ENCODE measurements at places on chromosomes 5 and 9.
A peak's percentile ranks its signal among the peaks of the same experiment; 100 is the strongest.

GRCh38 chr5:141077826-141078225 lies 16.6 kb upstream of the PCDHB2 start:
- no peak for DNase-seq

DNA sequence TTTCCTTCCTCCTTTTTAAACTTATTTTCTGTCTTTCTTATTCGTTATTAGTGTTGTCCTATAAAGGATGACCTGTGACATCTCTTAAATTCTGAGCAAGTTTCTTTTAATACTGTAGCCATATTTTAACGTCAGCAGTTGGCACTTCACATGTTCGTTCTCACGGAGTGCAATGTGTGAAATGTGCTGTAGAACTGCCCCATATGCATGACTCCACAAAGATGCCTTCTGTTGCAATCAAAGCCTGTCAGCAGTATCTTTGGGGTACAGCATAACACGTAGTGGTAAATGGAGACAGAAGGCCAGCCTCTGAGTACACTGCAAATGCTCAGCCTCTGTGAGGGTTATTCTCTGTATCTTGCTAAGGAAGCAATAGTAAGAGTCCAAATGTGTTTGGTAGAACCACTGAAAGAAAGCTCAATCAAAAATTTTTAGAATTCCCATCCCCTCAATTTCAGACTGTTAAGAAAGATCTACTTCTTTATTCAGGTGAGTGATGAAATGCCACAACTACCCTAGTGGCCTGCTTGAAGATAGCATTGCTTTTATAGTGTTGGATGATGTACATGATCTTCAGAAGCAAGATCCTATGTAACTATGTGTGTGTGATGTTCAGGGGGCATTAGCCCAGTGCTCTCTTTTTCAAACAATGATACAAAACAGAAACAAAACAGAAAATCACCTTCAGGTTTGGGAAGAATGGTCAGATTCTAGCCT lies 277.7 kb downstream of the TMEM167A start:
- no peak for DNase-seq

DNA sequence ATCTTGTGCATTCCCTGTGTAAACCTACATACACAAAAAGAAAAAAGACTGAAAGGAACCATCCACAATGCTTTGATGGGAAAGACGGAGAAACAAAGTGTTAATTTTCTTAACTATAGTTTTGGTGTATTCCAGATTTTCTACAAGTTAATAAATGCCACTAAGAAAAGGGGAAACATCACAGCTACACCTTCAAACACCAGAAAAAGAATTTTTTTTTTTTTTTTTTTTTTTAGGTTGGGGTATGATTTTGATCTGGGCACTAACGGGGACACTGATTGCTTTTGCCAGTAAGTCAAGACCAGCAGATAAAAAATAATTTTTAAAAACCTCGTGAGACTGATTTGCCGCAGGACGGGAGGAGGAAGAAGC lies 334 bp upstream of the THG1L start:
- DNase-seq = no peak

DNA sequence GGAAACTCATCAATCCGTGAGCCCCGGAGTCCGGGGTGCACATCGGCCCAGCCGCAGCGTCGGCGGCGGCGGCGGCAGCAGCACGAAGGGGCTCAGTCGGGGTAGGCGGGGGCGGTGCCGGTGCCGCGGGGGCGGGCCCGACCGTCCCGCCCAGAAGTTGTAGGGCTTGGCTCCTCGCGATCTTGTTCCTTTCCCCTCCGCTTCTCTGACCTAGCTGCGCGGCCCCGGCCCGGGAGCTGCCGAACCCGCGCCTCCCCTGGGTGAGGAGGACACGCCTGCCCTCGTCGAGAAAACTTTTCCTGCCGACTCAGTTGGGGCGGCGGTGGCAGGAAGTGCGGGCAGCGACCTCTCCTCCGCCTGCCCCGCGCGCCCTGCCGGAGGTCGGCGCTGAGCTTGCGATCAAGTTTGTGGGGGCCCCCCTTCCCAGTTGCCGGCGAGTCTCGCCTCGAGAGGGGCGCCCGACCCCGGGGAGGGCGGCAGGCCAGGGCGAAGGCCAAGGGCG lies at the start of gene MAN2A1:
Gene MAN2A1, plus strand, starts transcription at position 188 of the 502 bp plus-strand sequence. CDS start 491 bp downstream, outside the sequence.
- peak; percentile 72 for DNase-seq

- DNase-seq = no peak
Measured at GRCh38 chr5:167030500-167031120, 1260.8 kb upstream of the WWC1 start.

DNA sequence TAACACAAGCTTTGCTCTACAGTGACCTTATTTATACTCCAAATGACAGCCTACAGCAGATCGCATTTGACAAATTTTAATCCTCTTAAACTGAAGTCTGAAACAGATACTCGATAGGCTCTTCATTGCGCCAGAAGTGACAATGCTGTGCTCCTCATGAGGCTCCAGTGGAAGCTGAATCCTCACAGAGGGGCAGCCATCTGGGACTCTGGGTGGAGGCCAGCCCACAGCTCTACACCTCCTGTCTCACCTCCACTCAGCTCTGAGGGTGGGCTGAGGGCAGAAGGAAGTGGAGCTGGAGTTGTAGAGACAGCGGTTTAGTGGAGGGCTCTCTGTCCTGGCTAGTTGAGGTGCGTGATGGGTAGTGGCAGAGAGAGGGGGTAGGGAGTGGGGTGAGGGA lies 283.3 kb upstream of the ANKRD55 start:
- DNase-seq = no peak

DNA sequence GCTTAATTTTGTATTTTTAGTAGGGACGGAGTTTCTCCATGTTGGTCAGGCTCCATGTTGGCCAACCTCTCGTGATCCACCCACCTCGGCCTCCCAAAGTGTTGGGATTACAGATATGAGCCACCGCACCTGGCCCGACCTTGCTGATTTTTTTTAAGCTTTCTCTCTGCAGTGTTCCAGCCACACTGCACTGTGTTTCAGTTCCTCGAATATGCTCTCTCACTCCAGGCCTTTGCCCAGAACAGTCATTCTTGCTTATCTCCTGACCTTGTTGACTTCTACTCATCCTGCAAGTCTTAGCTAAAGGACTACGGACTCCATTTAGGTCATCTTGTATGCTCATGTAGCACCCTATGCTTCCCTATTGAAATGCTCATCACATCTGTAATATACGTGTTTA lies 3.3 kb downstream of the SNAPC3 start:
- no peak for DNase-seq

Data from activated CD8-positive, alpha-beta memory T cell treated with anti-CD3 and anti-CD28 coated beads for 1 hour (primary cell).